WTC11 (cell line): ENCODE measurements at places on chromosomes 5 and 9.

GRCh38 chr5:125713109-125713805 lies 710.0 kb upstream of the GRAMD2B start:
- DNase-seq = no peak

- DNase-seq = no peak
These were observed 461.0 kb downstream of the NR2F1-AS1 start for GRCh38 chr5:93120051-93120450.

GRCh38 chr5:53645078-53645477 lies 84.6 kb downstream of the NDUFS4 start:
- no peak for DNase-seq

DNA sequence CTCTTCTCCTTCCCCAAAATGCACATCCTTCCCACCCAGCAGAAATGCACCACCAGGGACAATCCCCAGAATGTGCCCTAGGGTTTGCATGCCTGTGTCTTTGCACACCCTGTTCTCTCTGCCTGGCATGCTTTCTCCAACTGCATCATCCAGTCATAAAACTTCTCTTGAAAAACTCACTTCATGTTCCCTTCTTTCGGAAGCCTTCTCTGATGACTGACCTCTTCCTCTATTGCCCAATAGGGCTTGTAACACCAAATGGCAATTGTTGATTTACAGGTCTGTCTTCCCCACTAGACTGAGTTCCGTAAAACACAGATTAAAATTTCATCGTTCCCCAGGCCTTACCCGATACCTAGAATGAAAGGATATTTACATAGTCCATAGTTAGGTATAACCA lies 83.1 kb upstream of the SPOCK1 start:
- no peak for DNase-seq

DNA sequence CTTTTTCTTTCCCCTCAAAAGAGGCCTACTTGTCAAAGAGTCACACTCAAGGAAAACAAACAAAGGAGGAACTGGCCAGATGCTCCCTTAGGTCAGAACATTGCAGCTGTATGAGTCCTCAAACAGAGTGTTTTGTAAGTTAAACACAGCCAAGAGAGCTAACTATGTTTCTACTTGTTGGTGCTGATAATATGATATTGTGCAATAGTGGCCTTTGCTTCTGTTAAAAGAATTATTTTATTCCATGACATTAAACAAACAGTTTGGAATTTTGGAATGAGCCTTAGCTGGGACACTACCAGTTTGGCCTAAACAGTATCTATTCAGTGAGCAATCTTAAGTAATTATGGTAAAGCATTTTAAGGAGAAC lies 56.0 kb upstream of the TPD52L3 start:
- no peak for DNase-seq

GRCh38 chr5:73836607-73837006 lies 210.6 kb downstream of the ARHGEF28 start:
- DNase-seq = no peak

DNA sequence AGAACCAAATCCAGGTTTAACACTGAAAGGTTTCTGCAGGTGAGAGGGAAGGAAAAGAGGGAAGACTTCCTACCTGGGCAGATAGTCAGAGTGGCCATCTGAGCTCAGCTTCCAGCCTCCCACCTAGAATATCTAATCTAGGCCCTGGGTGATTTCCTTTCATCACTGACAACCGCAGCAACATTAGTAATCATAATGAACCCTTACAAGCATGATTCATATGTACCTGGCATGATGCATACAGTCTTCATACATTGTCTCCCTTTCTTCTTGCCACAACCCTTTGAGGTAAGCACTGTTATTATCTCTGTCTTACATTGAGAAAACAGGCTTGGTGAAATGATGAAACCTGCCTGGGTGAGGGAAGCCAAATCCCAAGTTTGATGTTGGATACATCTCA lies 13.5 kb downstream of the AFAP1L1 start:
- no peak for DNase-seq

- peak; percentile 24 for DNase-seq
These were observed 1342.4 kb upstream of the DMAC1 start for GRCh38 chr9:9142001-9142400.
